ENCODE measurements at places on chromosomes 1 and 21.
A peak's percentile ranks its signal among the peaks of the same experiment; 100 is the strongest.

DNA sequence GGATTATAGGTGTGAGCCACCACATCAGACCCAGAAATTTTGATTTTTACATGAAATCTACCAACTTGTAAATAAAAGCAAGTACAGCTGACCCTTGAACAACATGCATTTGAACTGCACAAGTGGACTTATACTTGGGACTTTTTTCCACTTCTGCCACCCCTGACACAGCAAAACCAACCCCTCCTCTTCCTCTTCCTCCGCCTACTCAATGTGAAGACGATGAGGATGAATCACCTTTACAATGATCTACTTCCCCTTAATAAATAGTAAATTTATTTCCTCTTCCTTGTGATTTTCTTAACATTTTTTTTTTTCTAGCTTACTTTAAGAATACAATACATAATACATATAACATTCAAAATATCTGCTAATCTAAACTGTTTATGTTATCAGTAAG, 17.5 kb upstream of the YRDC start:
- DNase-seq: no peak

- no peak for DNase-seq
Measured at GRCh38 chr1:111730706-111731105, 8.5 kb downstream of the INKA2 start.

DNA sequence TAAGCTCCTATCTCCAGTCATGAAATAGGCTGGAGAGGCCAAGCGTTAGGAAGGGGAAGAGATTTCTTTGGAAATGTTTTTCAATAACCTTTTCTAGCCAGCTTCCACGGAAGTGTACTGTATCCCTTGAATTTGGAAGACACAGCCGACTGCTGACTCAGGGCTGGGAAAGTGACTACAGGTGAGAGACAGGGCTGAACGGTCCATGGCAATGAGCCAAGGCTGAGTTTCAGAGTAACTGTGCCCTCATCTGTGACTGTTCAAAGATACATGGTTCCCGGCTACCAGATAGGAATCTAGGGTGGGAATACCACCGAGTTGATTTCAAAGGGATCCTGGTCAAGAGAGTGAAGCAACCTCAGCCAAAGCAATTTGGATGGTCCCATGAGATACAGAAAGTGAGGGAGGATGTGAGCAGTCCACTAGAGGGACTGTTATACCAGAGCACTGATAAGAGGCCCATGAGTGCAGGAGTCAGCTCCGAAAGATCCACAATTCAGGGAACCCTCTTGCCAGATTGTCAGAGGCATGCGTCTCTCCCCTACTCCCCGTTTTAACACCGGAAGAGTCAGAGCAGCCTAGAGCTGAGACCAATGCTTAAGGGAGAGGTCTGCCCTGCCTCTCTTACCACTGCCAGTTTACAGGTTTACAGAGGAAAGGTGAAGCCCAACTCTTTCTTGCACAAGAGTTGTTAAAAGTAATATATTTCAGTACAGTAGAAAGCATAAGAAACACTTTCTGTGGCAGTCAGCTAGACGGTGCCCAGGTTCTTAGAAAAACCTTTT, 3.2 kb upstream of the KRTAP19-8 start:
- no peak for DNase-seq

- DNase-seq: no peak
Measured at GRCh38 chr21:39610703-39611102, 2.0 kb upstream of the B3GALT5 start.

DNA sequence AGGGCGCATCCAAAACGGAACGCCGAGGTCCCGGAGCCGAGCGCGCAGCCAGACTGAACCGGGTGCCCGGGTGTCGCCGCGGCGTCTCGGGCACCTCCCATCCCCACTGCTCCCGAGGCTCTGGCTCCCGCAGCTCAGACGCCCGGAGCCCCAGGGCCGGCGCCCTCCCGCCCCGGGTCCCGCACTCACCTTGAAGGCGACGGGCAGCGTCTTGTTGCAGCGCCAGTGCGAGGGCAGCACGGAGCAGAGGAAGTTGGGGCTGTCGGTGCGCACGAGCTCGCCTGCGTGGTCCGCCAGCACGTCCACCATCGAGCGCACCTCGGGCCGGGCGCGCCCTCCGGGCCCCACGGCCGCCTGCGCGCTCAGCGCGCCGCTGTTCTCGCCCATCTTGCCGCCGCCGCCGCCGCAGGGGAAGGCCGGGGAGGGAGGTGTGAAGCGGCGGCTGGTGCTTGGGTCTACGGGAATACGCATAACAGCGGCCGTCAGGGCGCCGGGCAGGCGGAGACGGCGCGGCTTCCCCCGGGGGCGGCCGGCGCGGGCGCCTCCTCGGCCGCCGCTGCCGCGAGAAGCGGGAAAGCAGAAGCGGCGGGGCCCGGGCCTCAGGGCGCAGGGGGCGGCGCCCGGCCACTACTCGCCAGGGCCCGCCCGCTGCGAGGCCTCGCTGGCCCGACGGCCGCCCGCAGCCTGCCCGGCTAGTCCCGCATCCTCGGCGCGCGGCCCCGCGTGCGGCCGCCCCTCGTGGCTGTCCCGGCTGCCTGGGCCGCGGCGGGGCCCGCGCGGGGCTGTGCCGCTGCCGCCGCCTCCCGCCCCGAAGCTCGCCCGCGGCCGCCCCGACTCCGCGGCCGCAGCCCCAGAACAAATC, 447 bp downstream of the RUNX3 start:
- peak; percentile 56 for DNase-seq

DNA sequence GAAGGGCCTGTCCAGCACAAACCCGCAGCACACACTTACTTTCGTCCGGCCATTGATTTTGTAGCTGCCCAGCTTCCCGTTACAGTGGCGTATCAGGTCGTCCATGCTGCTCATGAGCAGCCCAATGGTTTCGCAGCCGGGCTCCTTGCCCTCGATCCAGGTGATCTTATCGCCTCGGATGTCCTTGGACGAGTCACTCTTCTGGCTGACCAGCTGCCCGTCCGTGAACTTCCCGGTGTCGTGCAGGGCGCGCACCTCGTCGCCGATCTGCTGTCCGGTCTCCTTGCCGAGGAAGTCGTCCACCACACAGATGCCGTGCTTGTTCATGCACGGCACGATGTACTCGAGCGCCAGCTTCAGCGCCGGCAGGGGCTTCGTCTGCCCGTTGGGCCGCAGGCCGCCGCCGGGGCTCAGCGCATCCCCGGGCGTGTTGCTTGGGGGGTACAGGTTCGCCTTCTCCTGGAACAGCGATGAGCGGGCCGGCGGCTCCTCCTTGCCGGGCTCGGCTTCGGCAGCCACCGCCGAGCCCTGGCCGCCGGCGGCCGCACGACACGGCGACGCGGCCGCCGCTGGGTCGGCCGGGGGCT, 1.0 kb downstream of the EGLN1 start:
- DNase-seq: peak; percentile 76

DNA sequence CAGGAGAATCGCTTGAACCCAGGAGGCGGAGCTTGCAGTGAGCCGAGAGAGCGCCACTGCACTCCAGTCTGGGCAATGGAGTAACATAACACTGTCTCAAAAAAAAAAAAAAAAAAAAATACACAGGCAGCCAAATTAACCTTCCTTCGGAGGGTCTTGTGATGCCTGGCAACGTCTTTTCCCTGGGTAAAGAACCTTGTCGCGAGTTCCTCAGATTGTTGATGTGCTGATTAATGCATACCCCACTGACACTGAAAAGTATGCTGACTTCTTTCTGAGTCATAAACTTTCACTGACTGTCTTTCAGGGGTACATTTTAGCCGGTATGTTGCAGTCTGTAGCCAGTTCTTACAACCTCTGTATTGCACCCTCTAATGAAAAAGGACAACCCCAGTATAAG, 95.1 kb upstream of the SOD1 start:
- no peak for DNase-seq

DNA sequence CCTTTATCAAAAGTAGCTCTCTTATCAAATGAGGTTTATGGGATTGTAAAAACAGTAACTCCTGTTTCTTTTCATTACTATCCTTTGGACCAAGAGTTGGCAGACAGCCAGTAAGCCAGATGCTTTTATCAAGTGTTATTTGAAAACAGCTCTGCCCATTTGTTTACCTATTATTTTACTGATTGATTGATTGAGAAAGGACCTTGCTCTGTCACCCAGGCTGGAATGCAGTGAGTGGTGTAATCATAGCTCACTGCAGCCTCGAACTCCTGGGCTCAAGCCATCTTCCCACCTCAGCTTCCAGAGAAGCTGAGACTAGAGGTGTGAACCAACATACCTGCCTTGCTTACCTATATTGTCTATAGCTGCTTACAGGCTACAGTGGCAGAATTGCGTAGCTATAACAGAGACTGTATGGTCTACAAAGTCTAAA, 3.6 kb downstream of the PRKAB2 start:
- no peak for DNase-seq

DNA sequence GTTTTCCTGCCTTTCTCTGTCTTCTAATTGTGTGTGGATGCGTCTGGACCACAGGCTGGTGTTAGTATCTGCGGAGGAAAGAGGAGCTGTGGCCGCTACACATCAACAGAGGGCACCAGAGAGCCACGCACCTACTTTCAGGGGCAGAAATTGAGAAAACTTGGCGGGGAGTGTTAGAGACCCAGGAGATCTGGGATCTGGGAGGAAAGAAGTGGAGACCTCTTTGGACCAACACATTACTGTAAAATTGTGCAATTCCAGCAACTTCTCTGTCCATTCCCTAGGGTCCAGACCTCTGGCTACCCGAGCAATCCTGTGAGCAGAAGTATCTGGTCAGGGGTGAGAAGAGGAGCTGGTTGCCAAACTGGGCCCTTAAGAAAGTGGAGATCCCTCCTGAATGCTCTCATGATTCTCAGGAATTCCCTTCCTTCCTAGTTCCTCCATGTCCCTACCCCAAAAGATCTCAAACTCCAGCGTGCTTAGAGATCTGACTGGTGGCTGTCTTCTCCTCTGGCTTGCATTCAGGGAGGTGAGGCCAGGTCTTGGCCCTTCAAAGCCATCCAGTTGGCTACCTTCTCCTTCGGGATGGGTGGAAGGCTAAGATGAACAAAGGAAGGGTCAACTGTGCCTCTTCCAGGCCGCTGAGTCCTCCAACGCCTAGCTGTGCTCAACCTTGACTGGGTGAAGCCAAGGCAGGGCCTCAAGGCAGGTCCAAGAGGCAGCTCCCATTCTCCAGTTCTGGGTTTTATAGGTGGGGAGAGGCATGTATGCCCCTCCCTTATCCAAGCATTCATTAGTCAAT, 1.2 kb upstream of the KIRREL1 start:
- peak; percentile 89 for DNase-seq

GRCh38 chr1:197314682-197315081, 46.6 kb downstream of the CRB1 start:
- DNase-seq: no peak

DNA sequence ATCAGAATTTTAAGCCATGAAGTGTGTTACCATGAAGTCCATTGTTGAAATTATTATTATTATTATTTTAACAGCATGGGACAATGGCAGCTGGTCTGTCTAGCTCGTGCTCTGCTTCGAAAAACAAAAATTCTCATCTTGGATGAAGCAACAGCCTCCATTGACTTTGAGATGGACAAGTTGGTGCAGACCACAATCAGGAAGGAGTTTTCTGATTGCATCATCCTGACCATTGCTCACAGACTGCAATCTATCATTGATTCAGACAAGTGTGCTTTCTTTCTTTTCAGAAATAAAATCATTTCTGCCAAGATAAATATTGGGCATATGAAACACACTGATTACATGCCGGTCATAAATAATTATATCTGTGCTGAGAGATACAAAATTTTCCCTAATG, 21.0 kb downstream of the HSPA13 start:
- no peak for DNase-seq

GRCh38 chr1:35655196-35655595, 13.9 kb upstream of the PSMB2 start:
- no peak for DNase-seq

DNA sequence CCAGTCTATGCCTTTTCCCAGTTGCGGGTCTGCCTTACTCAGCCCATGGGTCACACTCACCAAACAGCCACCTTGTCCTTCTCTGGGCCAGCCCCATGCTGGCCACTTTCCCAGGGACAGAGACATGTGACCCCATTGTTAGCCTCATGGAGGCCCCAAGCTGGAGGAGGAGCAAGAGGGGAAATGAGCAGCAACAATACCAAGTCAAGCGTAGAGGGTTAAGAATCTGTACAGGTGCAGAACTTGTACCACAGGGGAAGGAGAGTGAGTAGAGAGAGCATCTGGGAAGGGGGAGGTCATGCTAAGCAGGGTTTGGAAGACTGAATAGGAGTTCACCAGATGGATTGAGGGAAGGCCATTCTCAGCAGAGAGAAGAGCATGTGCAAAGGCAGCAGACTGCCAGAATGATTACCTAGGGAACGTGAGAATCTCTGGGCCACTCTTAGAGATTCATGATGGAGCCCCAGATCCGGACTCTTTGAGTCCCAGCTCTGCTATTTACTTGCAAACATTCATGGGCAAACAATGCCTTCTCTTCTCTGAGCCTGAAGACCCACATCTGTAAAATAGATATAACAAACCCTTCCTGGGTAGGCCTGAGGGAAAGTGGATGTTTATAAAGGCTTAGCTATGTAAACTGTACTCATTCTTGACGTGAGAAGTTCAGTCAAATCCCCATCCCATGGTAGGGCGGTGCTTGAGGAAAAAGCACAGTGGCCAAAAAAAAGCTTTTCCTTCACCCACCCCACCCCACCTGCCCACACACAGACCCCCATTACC, 2.8 kb upstream of the SLC2A1 start:
- no peak for DNase-seq

GRCh38 chr21:20591284-20591683, 406.9 kb upstream of the NCAM2 start:
- no peak for DNase-seq

DNA sequence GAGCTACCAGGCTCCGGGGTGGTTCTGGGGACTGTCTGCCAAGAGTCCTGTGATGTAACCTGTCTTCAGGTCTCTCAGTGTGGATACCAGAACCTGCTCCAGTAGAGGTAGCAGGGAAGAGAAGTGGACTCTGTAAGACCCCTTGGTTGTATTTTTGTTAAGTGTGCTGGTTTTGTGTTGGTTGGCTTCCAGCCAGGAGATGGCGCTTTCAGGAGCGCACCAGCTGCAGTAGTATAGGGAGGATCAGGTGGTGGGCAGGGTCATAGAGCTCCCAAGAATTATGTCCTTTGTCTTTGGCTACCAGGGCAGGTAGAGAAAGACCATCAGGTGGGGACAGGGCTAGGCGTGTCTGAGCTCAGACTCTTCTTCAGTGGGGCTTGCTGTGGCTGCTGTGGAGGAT, 1147.2 kb upstream of the ADGRL4 start:
- no peak for DNase-seq

DNA sequence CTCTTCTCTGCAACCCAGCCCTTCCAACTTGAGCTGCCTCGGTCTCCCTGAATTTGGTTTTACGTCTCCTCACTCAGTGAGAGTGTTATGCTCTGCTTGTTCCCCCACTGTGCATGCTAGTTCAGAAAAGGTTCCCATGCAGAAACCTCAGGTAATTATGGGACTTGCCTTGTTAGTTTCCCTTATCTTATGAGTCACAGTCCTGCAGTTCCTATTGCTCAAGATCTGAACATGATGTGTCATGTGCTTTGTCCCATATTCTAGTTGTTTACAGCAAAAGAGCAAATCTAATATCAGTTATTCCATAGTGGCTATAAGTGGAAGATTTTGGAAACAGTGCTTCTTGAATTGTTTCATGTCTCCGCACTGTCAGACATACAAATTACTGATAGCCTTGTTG, 74.4 kb downstream of the DUSP10 start:
- DNase-seq: no peak

- DNase-seq: no peak
Measured at GRCh38 chr1:88228114-88228513, 456.0 kb upstream of the PKN2 start.

Data from sigmoid colon (tissue), 7 donors.